HFFc6 (cell line): ENCODE measurements at places on chromosomes 1 and 21. TPM values are rescaled to one million over a fixed set of nuclear protein-coding genes. Genes with fewer than 3 reads are reported as not detected.
A peak's percentile ranks its signal among the peaks of the same experiment; 100 is the strongest.

The FAM72D gene
- 0.82 to 3.0 TPM (median 2.4 TPM) in 3 replicates for total RNA-seq

DNA sequence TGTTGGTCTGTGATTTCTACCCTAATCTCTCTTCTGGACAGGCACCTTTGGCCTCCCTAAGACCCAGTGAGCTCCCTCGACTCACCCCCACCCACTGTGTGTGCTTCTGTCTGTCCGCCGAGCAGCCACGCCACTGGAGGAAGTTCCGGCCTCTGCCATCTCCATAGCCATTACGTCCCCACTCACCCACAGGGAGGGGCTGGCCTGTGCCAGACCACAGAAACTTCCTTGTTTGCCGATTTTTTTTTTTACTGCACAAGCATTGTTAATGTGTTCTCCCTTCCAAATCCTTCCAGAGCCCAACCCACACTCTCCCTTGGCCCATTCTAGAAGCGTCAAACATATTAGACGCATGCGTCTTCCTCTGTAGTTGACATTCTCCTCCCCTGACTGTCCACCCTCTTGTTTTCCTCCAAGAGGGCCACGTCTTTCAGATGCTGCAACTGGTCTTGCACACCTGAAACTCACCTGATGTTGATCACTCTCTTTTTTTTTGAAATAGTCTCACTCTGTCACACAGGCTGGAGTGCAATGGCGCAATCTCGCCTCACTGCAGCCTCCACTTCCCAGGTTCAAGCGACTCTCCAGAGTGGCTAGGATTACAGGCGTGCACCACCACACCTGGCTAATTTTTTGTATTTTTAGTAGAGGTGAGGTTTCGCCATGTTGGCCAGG, 72.3 kb downstream of the EVA1C start:
- no peak for DNase-seq

The GJA8 gene
- total RNA-seq: not detected in 3 replicates

DNA sequence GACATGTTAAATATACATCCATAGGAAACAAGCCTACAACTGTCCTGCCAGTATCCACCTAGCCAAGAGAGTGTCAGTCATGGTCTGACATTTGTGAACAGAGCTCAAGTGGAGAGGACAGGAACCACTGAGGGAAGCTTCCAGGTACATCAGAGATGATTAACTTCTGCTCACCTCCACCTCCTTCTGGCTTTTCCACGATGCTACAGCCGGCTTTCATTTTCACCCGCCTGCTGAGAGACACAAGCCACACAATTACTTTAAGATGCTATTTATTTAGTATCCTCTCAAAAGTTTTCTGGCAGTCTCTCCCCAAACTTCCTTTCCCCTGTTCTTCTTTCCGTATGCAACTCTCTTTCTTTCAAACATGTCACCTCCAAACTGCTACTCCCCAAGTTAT, 2.1 kb downstream of the ETV3 start:
- DNase-seq: no peak

GRCh38 chr1:30183895-30184294, 539.5 kb downstream of the MATN1 start:
- no peak for DNase-seq

- DNase-seq: no peak
Observed at GRCh38 chr1:38027201-38028104, 14.9 kb downstream of the UTP11 start.

- peak; percentile 78 for DNase-seq
Observed at GRCh38 chr1:41432481-41433280, 51.8 kb downstream of the EDN2 start.

The PTBP2 gene
- total RNA-seq: 6.5 to 8.9 TPM (median 8.6 TPM) in 3 replicates

GRCh38 chr1:87262688-87263087, 66.0 kb upstream of the LMO4 start:
- no peak for DNase-seq

The TIAM1 gene
- total RNA-seq: 0.43 TPM in 1 of 3 replicates, not detected in the others

- DNase-seq: no peak
Observed at GRCh38 chr1:174068000-174068399, 45.8 kb upstream of the RC3H1 start.

The AGT gene
- total RNA-seq: 0.09 to 0.13 TPM (median 0.11 TPM) in 3 replicates

DNA sequence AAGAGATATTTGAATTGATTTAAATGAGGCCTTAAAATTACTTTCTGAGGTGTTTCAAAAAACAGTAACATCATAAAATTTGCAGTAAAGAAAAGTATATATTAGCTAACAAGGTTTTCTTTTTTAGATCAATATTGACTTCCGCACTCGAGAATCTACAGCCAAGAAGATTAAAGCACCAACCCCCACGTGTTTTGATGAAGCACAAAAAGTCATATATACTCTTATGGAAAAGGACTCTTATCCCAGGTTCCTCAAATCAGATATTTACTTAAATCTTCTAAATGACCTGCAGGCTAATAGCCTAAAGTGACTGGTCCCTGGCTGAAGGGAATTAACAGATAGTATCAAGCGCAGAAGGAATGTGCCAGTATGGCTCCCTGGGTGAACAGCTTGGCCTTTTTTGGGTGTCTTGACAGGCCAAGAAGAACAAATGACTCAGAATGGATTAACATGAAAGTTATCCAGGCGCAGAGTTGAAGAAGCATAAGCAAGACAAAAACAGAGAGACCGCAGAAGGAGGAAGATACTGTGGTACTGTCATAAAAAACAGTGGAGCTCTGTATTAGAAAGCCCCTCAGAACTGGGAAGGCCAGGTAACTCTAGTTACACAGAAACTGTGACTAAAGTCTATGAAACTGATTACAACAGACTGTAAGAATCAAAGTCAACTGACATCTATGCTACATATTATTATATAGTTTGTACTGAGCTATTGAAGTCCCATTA, 3.6 kb downstream of the RGS1 start:
- DNase-seq: peak; percentile 82

The LRRIQ3 gene
- total RNA-seq: 0.77 to 1.1 TPM (median 0.99 TPM) in 3 replicates

The HRNR gene
- total RNA-seq: not detected in 3 replicates

DNA sequence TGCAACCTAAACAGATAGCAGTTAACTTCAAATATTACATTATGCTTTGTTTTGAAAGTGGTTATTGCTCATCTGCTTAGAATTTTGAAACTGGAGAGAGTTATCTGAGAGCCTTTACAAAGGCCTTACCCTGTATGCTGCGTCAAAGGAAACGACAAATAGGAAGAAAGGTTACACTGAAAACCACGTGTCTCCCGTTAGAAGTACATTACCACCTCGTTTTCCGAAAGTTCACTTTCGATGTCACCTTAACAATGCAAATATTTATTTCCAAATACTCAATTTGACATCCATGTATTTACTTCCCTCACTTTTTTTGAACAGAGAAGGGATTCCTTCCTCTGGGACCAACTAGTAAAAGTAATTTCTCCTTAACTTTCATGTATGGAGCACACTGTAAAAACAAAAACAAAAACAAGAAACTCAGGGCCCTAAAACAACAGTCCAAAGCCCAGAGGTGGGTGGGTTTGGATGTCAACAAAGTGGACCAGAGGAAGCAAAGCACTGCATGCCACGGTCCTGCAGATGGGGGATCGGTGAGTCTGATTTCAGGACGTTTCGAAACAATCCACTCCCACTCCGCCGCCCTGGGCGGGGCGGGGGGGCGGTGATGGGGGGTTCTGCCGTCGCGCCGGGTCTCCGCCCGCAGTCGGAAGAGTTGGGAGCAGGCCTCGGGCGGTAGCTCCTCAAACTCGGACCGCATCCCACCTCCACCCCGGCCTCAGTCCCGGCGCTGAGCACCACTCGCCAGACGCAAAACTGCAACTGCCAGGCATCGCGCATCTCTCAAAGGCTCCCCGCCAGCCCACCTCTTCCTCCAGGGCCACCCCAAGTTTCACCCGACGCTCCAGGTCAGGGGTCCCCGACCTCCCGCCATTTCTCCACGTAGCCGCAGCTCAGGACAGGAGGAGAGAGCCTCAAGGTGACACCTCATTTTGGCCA, 841 bp downstream of the ADSS2 start:
- peak; percentile 70 for DNase-seq

GRCh38 chr1:237145379-237146135, 103.6 kb downstream of the RYR2 start:
- DNase-seq: no peak

The KCNT2 gene
- total RNA-seq: 0.23 to 1.4 TPM (median 0.96 TPM) in 3 replicates

DNA sequence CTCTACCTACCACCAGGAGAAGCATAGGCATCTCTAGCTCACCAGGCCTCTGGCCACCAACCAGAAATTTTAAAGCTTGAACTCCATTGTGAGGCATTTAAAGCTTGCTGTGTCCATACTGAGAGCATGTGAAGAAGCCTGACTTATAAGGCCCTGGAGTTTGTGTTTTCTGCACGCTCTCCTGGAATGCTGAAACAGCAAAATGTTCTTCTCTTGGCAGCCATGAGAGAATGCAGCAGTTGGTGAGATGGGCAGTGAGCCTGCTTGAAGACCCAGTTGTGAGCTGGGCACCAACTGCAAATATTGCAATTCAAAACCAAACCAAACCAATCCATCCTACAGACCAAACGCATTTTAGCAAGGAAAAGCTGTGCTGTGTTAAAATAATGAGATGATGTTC, 170.0 kb upstream of the IVNS1ABP start:
- DNase-seq: no peak

GRCh38 chr1:223203034-223203408, 60.0 kb upstream of the TLR5 start:
- DNase-seq: no peak

The NUDT4B gene
- 1.1 TPM in 1 of 3 replicates, not detected in the others for total RNA-seq

GRCh38 chr1:70499695-70500094, 88.6 kb downstream of the CTH start:
- DNase-seq: no peak

GRCh38 chr1:154270833-154271232, 1.6 kb upstream of the HAX1 start:
- no peak for DNase-seq

GRCh38 chr1:209105701-209106100, 477.8 kb upstream of the CAMK1G start:
- no peak for DNase-seq

DNA sequence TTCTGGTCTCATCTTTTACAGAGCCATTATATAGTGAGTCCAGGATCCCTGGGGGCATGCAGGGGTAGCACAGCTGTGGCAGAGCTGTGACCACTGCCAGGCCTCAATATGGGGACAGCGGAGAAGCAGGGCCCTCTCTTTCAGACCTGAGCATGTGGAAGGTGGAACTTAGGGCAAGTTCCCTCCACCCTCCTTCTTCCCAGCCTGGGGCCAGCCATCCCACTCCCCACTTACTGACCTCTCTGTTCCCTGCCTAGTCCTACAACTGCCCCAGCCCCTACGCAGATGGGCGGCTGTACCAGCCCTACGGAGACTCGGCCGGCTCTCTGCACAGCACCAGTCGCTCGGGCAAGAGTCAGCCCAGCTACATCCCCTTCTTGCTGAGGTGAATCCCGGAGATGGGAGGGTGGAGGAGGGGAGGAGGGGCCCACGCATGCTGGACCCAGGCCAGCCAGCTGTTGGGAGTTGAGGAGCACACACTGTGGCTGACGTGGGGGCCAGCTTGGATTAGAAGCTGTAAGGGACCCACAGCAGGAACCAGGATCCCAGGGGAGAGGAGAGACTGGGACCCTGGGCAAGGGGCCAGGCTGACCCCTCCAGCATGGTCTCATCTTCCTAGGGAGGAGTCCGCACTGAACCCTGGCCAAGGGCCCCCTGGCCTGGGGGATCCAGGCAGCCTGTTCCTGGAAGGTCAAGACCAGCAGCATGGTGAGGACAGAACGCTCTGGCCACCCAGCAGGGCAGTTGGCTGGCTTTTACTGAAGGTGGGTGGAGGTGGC, 10.7 kb downstream of the PSRC1 start:
- DNase-seq: no peak

The C1orf185 gene
- not detected in 3 replicates for total RNA-seq

The MEX3A gene
- 2.0 to 2.7 TPM (median 2.4 TPM) in 3 replicates for total RNA-seq

The CALML6 gene
- 0.57 to 0.95 TPM (median 0.66 TPM) in 3 replicates for total RNA-seq

DNA sequence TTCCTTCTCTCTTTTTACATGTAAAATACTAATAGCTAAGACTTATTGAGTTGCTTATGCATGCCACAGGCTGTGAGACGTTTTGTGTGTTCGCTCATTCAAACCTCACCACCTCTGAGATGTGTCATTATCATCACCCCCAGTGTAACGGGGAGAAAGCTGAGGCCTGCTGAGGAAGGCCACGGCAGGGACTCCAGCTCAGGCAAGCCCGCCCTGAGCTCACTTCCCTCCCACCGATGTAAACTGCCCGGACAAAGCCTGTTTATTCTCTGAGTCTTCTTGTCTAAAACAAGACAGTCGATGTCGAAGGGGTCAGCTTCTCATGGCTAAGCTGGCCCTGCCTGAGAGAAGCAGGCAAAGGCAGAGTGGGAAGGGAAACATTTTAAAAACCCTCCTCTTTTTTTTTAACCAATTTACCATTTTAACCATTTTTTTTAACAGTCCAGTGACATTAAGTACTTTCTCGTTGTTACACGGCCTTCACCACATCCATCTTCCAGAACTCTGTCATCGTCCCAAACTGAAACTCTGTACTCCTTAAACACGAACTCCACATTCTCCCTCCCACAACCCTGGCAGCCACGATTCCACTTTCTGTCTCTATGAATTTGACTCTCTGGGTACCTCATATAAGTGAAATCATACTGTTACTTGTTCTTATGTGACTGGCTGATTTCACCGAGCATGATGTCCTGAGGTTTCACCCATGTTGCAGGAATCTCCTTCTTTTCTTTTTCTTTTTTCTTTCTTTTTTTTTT, 204.8 kb upstream of the GALNT2 start:
- no peak for DNase-seq
